ENCODE measurements at places on chromosomes 6 and 20.

- no peak for DNase-seq
Measured at GRCh38 chr20:25573288-25574251, 11.8 kb downstream of the NINL start.

DNA sequence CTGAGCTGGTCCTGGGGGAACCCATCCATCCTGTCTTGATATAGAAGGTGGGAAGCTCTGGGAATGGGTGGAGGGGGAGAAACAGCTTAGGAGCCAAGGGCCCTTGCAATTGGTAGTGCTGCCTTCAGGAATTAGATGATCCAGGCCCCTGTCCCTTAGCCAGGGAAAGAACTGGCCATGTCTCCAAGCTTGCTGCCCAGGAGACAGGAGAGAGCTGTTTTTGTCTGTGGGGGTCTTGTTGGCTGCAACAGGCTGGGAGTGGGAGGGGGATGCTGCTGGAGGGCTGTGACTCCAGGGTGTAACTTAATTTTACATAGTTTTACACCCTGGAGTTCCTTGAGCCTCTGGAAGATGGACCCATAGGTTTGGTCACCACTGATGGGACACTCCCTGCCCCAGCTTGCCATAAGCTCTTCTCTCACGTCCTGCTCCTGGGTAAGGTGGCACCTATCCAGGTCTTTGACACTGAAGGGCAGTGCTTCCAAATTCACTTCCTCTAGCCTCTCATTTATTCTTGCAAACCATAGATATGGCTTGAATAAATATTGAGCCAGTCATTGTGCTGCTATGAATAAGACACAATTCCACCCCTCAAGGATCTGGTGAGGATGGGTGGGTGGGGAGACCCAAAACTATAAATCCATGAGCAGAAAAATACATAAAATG is 16.8 kb downstream of the VEGFA start:
- DNase-seq = no peak

DNA sequence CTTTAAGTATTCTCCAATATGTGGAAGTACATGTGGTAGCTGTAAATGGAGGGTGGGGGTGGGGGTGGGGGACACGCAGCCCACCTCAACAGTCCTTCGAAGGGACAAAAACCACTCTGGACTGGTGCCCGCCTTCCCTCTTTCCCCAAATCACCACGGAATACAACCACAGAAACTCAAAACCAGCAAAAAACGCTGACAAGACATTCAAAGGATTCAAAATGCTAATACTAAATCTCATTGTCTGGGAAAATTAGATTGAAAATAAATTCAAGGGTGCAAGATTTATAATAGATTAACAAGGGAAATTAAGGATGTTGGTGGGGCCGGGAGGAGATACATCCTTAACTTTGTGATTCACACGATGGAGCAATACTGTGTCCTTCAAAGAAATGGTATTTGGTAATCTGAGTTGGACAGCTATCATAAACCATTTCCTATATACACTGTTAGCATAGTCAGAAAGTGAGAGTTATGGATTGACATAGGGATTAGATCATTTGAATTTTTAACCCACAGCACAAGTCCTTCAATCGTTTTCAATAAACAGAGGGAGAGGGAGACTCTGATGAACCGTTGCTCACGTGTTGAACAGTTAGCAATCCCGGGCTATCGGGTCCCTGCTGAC is 766 bp upstream of the TBC1D22B start:
- DNase-seq = no peak

DNA sequence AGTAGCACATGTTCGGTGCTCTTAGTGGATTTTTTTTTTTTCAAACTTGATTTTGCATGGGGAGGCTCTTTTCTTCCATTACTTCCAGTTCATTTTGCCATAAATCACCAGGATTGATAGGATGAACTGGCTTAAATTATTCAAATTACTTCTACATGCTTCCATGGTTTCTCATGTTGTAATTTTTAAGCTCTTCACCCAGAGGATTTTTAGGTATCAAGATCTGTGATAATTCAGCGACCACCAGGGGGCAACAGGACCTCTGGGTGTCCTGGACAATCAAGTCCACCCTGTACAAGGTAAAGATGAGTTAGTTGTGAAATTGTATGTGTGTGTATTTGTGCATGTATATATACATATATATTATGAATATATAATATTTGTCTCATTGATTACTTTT is 4.2 kb upstream of the EPHA7 start:
- DNase-seq = no peak

- no peak for DNase-seq
Measured at GRCh38 chr20:38728911-38729642, 4.8 kb downstream of the SLC32A1 start.

DNA sequence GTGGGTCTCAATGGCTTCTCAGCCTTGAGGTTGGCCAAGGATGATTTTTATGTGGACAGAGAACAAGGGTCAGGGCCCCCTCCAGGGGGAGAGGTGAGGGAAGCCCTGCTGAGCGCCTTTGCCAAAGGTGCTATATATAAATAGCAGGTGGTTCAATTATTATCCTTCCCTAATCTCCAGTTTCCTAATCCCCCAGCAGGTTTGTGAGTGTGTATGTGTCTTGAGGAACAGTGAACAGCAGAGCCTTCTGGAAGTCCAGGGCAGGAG is 3.2 kb upstream of the SIRPA start:
- no peak for DNase-seq

DNA sequence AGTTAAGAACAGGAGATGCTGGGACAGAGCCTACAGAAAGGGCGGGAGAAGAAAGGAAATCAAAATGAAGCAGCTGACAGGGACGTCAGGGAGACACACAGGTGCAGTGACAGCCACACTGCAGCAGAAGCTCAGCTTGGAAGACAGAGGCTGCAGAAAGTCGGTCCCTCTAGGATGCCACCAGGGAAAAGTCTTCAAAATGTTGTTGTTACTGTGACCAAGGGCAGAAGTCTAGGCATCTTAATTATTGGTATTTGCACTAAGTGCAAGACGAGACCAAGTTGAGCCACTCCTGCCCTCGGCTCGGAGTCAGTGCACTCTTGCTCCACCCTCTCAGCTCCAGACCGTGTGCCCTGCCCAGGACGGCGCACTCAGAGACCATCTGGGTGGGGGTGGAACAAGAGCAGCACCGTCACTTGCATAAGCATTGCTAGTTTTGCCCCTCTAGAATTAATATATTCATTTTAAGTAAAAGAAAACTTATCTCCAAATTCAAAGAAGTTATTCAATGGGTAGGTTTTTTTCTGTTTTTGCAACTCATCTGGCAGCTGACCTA is 2.6 kb downstream of the PRR18 start:
- no peak for DNase-seq

GRCh38 chr6:166760288-166760687 is 133.2 kb upstream of the RPS6KA2 start:
- DNase-seq = peak; percentile 21

DNA sequence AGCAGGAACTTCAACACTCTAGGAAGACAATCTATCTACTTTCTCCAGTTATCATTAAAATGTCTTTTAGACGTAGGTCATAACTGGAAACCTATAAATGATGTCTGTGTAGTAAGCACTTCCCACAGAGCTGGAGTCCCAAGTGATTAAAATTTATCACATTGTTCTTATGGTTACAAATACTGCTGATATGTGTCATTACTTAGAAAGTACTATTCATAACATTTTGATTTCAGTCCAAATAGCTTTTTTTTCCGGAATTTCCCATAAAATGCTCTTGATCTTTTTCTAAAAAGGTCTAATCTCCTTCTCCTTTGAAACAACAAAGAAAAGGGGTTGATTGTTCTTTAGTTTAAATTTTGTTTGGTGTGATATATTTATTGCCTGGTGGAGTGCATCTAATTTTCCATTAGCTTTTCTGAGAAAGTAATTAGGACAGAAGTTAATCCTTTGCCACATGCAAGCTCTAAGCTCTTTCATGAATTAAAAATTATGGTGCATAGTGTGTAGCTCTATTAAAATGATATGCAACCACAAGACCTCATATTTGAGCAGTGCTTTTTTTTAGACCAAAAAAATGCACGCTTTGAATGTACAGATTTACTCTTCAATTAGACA is 132.7 kb upstream of the TCF21 start:
- no peak for DNase-seq

GRCh38 chr6:280775-281468 is 11.4 kb upstream of the DUSP22 start:
- DNase-seq = no peak
